OCI-LY7 (cell line): ENCODE measurements at places on chromosomes 1 and 21.

DNA sequence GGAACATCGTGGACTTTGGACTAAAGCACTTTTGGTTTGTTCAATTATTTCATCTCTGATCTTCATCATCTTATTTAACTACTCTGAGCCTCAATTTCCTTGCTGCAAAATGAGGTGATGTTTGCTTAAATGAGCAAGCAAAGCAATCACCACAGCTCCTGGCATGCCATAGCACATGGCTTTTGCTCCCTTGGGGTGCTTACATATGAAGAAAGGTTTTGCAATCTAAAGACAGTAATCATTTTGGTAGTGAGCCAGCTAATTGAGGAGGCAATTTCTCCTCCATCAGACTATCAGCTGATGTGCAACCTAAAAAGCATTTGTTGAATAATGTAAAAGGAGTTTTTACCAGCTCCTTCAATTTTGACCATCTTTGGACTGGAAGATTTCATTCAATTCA is 68.8 kb upstream of the KCNJ15 start:
- DNase-seq: no peak

DNA sequence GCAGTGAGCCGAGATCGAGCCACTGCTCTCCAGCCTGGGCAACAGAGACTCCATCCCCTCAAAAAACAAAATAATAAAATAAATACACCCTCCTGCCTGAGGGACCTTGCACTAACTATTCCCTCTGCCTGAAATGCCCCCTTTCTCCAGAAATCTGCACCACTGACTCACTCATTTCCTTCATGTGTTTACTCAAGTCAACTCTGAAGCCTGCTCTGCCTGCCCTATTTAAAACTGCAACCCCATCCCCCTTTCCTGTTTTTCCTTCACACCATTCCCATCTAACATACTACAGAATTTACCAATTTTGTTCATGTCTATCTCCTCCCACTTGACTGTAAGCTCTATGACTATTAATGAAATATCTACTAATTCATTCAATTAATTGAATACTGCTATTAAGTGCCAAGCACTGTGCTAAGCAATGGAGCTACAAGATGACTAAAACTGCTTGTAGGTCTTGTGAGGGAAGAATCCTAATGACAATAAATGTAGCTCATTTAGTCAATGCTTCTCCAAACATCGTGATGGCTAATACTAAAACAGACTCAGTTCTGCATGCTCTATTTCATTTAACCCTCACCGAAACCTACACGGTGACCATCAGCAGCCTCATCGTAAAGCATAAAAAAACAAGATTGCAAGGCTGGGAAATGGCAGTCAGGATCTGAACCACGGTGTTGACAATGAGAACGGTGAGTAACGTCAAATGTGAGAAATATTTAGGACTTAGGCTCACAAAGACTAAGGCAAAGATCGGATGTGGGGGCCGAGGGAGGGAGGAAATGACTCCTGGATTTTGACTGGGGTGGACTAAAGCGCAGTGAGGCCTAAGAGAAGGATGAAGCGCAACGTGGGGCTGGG is 749 bp upstream of the TMEM39B start:
- DNase-seq: peak; percentile 21

- DNase-seq: no peak
Measured at GRCh38 chr1:234911787-234912186, 216.8 kb downstream of the TOMM20 start.

GRCh38 chr1:184395937-184396480 is 9.2 kb downstream of the C1orf21 start:
- no peak for DNase-seq

- no peak for DNase-seq
Measured at GRCh38 chr1:3259020-3259419, 190.0 kb downstream of the PRDM16 start.

DNA sequence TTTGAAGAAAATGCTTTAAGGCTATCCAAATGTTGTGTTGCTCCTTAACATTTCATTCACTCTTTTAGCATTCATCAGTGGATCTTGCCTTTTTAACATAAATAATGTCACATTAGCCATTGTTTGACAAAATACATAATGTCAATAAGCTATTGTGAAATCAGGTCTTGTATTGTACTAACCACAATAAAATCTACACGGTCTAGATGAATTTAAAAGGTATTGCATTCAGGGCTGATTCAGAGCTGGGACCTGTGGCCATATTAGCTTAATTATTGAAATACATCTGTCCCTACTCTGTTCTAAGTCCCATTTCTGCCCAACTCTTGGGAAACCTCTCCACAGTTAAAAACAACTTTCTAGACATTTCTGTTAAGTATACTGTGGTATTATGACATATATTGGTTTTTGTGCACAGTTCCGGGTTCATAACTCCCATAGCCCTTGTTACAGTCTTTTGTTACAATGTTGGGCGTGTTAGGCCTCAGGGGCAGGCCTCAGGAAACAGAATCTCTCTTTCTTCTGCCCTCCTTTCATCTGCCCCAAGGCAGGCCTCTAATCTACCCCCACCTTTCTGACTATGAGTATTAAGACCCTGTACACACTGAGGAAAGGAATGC is 44.7 kb upstream of the CITED4 start:
- DNase-seq: no peak

GRCh38 chr1:235945775-235946570 is 79.3 kb upstream of the LYST start:
- no peak for DNase-seq
